Right ventricle myocardium inferior (tissue), 1 donor: ENCODE measurements at places on chromosomes 2 and 18. TPM values are rescaled to one million over a fixed set of nuclear protein-coding genes. Genes with fewer than 3 reads are reported as not detected.

GRCh38 chr2:58035352-58035751 lies 11.3 kb upstream of the VRK2 start:
- DNase-seq, result no peak

- DNase-seq, result no peak
These were observed 68.8 kb upstream of the KCTD1 start for GRCh38 chr18:26617151-26617554.

DNA sequence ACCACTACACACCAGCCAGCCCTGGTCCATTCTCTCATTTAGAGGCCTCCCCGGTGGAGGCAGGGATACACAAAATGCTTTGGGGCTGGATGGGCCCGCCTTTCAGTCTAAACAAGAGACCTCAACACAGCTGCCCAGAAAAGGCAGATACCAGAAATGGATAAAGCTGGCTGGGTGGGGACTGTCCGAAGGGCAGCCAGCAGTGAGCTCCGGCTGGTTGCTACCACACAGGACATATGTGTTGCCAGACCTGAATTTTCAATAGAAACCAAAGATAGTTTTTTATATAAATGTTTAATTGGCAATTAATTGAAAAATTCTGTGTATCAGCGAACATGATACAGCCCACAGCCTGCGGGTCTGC lies 1.4 kb downstream of the GPBAR1 start:
- no peak for DNase-seq

DNA sequence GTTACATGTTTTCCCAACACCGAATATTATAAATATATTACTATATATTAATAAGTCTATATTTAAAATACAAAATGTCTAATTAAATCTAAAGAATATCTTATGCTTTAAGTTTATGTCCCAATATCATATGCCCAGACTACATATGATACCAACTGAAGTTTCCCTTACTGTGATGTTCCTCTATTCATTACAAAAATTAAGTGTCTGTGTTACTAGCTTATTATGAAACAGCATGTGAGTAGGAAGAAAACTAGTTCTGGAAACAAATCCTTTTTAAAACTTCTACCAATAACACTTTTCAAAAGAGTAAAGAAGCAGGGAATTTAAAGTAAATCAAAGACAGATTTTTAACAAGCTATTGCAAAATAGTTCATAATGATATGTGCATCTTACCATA lies 17.8 kb downstream of the HNRNPLL start:
- no peak for DNase-seq

The SERPINB12 gene
- total RNA-seq, result not detected

The SERPINB13 gene
- not detected for total RNA-seq
